Germinal center (tissue), 1 donor: ENCODE measurements at places on chromosomes 2 and 18.

GRCh38 chr2:177056481-177056929 lies 156.1 kb upstream of the HNRNPA3 start:
- no peak for DNase-seq

GRCh38 chr2:176555781-176556180 lies 286.5 kb downstream of the MTX2 start:
- no peak for DNase-seq

DNA sequence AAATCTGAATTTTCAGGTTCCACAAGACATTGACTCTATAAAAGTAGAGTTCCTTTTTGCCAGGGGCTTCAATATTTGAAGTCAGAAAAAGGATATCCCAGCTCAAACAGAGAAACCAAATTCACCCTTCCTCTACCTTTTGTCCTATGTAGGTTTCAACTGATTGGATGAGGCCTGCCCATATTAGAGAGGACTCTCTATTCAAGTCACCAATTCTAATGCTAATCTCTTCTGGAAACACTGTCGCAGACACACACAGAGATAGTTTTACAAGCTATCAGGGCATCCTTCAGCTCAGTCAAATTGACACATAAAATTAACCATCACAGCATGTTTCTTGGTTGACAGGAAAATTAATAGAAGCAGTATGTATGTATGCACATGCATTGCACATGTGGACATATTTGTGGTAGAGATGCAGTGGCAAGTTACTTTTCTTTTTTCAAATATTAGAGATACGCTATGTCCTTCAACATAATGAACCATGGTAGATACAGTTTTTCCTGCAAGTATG lies 207.1 kb downstream of the RAD51AP2 start:
- DNase-seq, result no peak

- no peak for DNase-seq
Measured at GRCh38 chr2:99079226-99079625, 62.3 kb upstream of the C2orf15 start.

DNA sequence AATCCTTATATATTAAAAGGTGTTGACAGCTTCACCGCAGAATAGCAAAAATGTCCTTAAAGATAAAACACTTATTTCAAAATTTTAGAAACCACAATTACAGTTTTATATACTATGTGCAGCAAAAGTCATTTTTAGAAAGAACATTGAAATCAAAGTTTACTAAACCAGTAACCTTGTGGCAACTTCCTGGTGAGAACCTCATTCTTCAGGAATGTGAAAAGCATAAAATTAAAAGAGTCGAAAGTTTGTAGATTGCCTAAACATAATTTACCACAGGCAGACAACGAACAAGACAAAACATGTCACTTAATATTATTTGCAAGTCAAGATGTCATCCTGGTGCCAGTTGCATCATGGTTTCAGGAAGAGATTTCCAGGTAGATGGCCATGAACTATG lies 108.3 kb upstream of the NRP2 start:
- no peak for DNase-seq

- no peak for DNase-seq
Measured at GRCh38 chr2:242001853-242002252, 132.3 kb downstream of the RTP5 start.

DNA sequence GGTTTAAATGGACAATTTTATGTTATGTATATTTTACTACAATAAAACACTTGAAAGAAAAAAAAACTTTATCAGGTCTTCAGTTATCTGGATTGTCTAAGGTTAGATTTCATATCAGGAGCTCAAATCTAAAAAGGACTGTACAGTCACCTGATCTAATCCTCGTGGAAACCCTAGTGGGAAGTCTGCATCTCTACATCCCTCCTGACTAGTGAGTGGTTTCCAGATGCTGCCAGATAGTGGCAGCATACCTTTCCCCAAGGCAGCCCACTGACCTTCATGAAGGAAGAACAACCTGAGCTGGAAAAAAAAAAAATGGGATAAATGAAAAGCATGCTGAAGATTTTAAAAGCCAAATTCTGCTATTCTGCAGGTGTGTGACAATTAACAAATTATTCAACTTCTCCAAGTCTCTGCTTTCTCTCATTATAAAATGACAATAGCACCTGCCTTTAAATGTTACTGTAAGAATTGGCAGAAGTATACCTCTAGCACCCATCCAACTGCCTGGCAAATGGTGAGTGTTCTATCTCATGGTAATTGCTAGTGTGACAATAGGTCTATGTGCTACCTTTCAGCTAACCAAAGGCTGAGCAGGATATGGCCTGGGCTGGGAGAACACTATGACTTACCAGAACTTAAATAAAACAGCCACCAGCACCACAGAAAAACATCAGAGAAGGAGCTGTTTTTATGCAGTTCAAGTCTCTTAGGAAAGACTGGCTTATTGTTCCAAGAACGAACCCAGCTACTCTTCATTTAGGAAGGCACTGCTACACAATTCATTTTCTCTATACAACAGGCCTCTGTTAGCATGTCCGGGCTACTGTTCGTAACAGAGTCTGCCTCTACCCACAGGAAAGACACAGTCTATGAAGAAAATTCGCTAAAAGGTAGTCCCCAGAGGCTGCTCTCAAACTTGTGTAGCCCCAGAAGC lies 8.6 kb downstream of the CLASP1 start:
- no peak for DNase-seq

DNA sequence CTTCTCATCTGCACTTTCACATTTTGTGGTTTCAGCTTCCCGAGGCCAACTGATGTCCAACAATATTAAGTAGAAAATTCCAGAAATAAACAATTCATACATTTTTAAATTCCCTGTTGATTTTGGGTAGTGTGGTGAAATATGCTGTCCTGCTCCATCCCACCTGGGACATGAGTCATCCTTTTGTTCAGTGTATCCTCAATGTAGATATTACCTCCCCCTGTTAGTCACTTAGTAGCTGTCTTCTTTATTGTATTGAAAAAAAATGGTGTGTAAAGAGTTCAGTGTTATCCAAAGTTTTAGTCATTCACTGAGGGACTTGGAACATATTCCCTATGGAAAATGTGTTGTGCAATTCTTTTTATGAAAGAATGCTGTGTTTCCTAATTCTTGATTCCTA lies 348.1 kb downstream of the SOCS6 start:
- DNase-seq, result no peak

DNA sequence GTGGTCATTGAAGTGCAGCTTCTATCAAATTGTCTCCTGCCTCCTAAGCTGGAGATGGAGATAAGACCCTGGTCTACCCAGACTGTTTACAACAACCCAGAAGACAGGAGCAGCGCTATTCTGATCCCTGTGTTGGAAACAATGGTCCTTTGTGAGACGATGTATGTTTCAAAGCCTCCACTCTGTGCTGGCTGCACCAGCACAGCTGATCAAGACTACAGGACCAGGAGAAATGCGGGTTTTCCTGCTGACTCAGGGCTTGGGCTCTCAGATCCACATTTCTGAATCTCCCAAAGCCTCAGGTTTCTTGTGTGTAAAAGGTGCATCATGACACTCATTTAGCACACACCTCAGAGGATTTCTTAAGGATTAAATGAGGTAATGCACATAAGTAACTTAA lies 92.0 kb downstream of the POU3F3 start:
- no peak for DNase-seq

DNA sequence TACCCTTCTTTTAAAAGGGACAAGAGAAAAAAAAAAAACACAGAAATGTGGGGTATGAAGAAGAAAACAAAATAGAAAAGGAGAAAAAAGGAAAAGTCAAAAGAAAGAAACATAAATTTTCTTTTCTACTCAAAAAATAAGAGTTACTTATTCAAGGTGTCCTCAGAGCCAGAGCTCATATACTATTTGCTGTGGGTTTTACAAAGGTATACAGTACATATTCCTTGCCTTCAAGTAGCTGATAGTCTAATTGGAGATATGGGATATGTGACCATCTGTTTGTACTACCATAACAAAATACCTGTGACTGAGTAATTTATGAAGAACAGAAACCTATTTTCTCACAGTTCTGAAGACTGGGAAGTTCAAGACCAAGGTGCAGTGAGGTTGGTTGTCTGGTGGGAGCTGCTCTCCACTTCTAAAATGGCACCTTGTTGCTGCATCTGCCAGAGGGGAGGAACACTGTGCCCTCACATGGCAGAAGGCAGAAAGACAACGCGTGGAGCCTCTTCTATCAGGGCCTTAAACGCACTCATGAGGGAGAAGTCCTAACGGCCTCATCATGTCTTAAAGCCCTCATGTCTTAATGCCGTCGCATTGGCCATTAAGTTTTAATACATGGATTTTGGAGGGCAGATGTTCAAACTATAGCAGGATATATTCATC lies 33.9 kb downstream of the NBAS start:
- DNase-seq, result no peak

GRCh38 chr2:156447761-156448160 lies 11.6 kb downstream of the GPD2 start:
- no peak for DNase-seq

DNA sequence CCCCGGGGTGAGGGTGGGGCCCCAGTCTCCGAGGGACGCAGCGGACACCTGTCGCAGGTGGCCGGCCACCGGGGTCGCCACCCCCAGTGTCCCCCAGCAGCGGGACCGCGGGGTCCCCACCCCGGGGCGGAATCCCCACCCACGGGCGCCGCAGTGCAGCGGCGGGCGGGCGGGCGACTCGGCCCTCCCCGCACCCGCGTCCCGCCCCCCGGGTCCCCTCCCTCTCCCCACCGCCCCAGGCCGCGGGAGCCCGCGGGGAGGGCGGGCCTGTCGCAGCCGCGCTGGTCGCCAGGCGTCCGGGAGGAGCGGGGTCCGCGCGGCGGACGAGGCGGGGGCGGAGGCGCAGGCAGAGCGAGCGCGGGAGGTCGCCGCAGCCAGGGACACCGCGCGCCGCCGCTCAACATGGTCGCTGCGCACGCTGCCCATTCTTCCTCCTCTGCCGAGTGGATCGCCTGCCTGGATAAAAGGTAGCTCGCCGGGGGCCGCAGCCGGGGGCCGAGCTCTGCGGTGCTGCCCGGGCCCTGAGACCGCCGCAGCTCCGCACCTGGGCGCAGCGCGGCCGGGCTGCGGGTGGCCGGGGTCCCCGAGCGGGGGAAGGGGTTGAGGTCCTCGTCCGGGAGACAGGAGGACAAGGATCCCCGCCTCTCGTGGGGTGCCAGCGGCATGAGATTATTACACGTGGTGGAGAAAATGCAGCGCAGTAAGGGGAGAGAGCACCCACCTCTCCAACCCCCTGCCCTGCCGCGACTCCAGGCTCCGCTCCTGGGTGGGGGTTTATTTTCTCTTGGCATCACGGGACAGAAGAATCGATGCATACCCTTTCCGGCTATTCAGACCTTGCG lies at the start of gene RAPGEF4:
Gene RAPGEF4 (plus strand): TSS at position 264 of the 842 bp plus-strand sequence. CDS start 139 bp downstream, at position 403.
- DNase-seq, result peak; percentile 8

DNA sequence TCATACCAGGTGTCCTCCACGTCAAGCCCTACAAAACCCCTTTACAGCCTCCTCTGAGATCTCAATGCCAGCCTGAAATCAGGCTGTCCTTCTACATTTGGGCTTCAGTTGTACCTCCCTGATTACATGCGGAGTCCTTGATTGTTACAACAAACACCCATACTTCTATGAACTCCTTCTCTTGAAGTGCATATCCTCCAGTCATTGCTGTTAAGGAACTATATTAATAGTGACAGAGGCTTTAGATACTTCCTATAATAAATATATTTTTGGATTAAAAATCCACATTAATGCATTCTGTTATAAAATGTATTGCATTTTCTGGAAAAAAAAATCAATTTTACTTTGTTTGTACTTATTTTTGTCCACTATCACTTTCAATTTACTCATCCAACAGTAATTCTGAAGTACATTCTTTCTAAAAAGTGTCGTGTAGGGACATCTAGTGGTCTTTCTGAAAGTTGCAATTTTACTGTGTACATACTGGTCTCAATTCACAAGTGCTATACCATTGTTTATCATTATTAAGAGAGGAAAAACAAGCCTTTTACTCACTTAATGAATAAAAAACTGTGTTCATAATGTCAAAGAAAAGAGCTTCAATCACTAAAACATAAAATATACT lies 316.4 kb downstream of the DSEL start:
- DNase-seq, result peak; percentile 3

- DNase-seq, result no peak
Measured at GRCh38 chr2:155895016-155895415, 437.5 kb downstream of the NR4A2 start.

DNA sequence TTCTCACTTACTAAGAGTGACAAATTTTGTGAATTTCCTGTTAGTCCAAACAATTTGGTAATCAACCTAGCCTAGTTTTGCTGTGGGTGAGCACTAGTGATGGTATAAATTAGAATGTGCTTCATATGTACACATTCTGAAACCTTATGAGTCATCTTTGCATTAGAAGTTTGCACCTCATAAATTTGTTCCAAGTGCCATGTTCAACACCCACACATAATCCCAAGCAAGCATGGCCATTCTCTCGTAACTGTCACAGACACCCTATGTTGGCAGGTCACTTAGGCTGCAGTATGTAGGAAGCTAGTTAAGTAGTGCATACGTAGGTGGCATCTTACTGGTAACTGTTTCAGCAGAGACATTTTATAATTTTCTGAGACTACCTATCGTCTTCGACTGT lies 46.9 kb downstream of the NAB1 start:
- no peak for DNase-seq

GRCh38 chr18:2916184-2916583 lies 69.4 kb downstream of the EMILIN2 start:
- no peak for DNase-seq

DNA sequence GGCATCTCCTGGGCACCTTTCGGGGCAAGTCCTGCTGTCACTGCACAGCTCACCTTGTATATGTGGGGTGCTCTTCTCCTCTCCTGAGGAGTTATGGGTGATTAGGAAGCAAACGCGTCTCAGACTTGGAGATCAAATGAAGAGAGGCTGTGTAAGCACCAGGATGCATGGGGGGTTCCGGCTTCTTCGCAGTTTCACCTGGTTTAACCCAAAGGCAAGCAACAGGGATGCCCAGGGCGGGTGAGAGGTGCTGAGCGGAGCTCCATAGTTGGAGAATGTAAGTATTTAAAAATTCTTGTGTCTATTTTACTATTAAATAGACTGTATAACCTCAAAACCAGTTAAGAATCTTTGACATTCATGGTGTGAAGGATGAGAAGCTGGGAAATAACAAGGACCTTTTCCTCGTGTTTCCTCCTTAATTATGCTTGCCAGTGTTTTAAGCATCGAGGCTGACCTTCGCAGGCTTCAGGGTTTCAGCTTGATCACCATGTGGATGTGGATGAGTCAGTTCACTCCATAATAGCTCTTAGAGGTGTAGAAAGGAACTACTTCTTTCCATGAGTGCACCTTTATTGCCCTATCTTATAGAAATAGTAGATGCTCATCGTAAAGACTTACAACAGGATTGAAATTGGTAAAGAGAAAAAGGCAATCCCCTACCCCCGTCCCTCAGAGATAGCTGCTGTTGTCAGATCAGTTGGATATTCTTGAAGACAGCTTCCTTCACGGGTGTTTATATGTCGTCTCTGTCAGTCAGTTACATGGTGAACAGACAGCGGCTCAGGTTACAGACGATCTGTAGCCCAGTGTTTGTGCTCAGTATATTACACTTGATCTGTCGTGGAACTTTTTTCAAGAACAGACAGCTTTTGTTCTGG lies 201.1 kb downstream of the AGAP1 start:
- DNase-seq, result no peak
